ENCODE measurements at places on chromosomes 1 and 21.

DNA sequence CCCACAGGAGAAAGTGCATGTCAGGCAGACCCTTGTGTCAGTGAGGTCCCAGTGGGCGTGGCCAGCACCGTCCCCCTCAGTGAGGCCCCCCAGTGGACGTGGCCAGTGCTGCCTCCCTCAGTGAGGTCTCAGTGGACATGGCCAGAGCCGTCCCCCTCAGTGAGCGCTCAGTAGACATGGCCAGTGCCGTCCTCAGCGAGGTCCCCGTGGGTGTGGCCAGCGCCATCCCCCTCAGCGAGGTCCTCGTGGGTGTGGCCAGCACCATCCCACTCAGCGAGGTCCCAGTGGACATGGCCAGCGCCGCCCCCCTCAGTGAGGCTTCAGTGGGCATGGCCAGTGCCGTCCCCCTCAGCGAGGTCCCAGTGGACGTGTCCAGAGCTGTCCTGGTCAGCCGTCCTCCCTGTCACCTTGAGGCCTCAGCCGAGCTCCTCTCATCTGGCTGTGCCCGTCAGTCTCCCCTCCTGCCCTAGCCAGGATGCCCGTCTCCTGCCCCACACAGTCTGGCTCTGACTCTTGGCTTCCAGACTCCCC lies 35.5 kb downstream of the PDE9A start:
- no peak for DNase-seq

DNA sequence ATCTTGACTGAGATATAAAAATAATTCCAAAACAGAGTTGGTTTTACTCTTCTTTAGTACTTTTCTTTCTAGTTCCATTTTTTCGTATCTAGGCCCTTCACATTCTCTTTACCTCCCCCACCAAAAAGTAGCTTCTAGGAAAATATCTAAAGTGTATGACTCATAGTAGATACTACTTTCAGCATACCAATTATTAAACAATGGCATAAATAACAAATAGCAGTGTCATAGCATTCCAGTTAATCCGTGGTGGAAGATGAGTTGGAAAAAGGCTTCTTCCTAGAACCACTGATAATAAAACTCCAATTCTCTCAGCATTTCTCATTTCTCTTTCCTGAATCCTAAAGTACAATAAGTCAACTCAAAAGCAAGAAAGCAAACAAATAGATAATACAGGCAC lies 859.0 kb upstream of the B3GALT2 start:
- no peak for DNase-seq

DNA sequence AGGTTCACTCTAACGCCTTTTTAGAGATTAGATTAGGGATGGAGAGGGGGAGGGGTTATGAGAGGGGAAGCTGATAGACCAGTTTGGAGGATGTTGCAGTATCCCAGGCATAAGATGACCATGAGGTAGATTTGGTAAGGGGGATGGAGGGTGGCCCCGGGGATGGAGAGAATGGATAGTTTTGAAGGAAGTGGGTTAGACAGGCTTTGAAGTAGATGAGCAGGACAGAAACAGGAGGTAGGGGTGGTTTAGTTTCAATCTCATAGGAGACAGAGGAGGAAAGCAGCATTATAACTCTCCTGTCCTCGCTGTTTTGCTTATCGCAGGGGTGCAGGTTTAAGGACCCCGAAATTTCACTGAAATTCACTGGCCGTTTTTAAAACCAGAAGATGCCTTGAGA lies 11.8 kb downstream of the UBIAD1 start:
- no peak for DNase-seq

- no peak for DNase-seq
These were observed 53.2 kb downstream of the SYT2 start for GRCh38 chr1:202656951-202657646.

DNA sequence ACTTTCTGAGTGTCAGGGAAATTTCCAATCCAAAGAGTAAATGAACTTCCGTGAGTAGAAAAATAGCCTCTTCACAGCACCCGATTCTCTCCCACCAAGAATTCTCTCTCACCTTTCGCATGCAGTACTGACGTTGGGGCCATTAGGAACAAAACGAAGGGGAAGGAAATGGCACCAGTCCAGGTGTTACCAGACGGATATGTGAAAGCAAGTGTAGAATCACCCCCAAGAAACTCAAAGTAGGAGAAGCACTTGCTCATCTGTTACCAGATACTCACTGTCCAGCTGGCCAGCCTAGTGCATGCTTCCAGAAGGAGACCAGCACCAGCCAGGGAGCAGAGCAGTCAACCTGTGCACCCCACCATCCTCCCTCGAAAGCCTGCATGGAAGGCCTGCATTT lies 55.1 kb downstream of the ITPKB start:
- no peak for DNase-seq
